Lower lobe of right lung (tissue), 2 donors: ENCODE measurements at places on chromosomes 4 and X. TPM values are rescaled to one million over a fixed set of nuclear protein-coding genes. Genes with fewer than 3 reads are reported as not detected.

DNA sequence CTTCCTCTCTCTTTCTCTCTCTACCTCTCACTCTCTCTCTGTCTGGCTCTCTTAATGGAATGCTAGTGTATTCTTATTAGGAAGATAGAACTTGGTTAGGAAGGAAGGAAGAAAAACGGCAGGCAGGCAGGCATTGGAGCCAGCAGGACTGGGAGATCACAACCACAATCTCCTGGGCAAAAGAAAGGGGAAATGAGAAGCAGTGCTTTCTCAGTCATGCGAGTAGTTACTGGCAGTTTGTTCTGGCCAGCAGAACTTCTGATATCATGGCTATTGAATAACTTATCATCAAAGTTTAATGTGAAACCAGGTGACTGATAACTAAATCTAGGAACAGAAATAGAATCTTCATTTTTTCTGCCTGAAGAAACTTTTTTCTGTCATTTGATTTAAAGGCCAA lies 60.9 kb upstream of the PAGE1 start:
- no peak overlapping the region for H3K4me3 ChIP-seq
- H3K27me3 ChIP-seq: no peaks in the 10 kb centered on the region
- no peak overlapping the region for H3K27ac ChIP-seq
- no peaks in the 10 kb centered on the region for H3K4me1 ChIP-seq

The PPP2R2C gene
- not detected for total RNA-seq

DNA sequence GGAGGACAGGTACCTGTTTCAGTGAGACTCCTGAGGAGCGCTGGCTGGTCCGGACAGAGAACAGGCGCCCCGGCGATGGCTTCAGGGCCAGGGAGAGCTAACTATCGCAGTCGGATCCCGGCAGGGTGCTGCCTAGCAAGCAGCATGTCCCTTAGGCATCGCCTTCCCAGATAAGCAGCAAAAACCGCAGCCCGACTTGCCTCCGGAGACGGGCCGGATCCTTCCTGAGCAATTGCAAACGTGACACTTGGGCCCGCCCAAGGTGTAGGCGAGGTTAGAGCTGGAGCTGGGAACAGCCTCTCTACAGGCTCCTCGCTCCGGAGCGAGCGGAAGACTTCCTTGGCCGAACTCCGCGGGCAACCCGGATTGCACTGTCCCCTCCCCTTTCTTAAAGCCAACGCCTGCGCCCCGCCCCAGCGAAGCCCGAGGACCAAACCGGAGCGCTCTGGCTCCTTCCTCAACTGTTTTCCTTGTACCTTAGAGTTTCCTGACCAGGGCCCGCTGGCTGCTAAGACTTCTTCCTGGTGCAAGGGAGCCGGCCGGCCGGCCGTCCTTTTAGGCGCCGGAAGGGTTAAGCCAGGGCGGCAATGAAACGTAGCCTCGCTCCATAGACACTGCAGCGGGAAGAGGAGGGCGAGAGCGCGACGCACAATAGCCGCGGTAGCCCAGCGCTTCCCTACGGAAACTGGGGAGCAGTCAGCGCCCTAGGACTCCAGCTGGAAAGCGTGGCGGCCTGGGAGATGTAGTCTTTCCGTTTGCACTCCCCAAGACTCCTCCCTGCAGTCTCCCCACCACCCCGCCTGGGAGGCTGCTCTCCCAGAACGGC lies at the start of gene OPHN1:
Gene OPHN1 (minus strand): TSS at position 341 of the 826 bp plus-strand sequence. CDS start 475 bp downstream, outside the sequence.
- peak within 1 kb of the TSS; percentile 72 for H3K4me3 ChIP-seq
- H3K36me3 ChIP-seq: no peaks in the 10 kb centered on the region
- DNase-seq: peak; percentile 85
- H3K4me1 ChIP-seq: peaks cover 7% of the 10 kb centered on the region

DNA sequence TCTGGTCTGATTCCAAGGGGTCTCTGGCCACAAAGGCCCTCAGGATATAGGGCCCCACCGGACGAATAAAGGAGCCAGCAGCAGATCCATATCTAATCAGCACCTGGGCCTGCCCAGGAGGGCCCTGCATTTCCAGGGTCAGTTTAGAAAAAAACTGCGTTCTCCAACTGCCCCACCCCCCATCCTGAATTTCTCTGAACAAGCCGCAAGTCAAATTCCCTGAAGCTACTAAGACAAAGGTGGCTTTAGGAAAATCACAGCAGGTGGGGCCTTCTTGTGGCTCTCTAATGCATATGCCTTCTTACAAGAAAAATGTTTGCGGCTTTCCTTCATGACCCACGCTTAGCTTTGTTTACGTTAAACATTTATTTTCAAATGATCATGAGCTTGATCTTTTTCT lies 76.6 kb downstream of the MBNL3 start:
- H3K27ac ChIP-seq: no peak overlapping the region
- H3K36me3 ChIP-seq: no peaks in the 10 kb centered on the region
- no peak for DNase-seq
- H3K4me1 ChIP-seq: no peaks in the 10 kb centered on the region
- no peaks in the 10 kb centered on the region for H3K27me3 ChIP-seq

The MXRA5 gene
- total RNA-seq: 7.0 TPM

GRCh38 chr4:20403290-20403689 lies 151.6 kb downstream of the SLIT2 start:
- no peaks in the 10 kb centered on the region for H3K36me3 ChIP-seq
- no peak for DNase-seq
- H3K27me3 ChIP-seq: no peaks in the 10 kb centered on the region

The KLHL34 gene
- not detected for total RNA-seq

DNA sequence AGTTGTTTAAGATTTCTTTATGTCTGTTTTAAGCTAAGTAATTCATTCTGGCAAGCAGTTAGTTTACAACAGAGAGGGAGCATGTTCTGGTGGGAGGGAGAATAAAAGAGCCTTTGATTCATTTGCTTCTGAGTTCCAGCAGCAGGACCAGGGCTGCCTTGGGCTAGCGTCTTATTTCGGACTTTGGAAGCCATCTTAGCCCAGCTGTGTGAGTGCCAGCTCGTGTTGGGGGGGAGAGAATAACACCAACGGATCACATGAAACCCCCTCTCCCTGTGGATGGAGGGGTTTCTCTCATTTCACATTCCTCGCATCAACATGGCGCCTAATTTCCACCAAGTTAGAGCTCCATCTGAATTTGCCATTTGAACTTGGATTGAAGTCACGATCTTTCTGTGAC lies 7.4 kb downstream of the GAB1 start:
- H3K4me1 ChIP-seq: peaks cover 51% of the 10 kb centered on the region
- H3K36me3 ChIP-seq: no peaks in the 10 kb centered on the region
- H3K27me3 ChIP-seq: no peaks in the 10 kb centered on the region
- no peak overlapping the region for H3K4me3 ChIP-seq
